ENCODE measurements at places on chromosomes 1 and 21.

- DNase-seq, result no peak
These were observed 367.1 kb downstream of the TTLL7 start for GRCh38 chr1:83631851-83632250.

DNA sequence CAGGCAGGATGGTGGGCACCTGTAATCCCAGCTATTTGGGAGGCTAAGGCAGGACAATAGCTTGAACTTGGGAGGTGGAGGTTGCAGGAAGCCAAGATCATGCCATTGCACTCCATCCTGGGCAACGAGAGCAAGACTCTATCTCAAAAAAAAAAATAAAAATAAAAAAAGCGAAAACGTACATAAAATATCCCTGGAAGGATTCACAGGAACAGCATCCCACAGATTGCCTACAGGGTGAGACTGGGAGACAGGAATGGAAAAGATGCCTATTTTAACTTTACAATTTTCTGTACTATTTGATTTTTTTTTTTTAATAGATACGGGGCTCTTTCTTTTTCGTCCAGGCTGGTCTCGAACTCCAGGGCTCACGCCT is 604 bp upstream of the NBPF3 start:
- DNase-seq, result no peak

GRCh38 chr1:2969845-2970291 is 51.4 kb upstream of the ACTRT2 start:
- no peak for DNase-seq

DNA sequence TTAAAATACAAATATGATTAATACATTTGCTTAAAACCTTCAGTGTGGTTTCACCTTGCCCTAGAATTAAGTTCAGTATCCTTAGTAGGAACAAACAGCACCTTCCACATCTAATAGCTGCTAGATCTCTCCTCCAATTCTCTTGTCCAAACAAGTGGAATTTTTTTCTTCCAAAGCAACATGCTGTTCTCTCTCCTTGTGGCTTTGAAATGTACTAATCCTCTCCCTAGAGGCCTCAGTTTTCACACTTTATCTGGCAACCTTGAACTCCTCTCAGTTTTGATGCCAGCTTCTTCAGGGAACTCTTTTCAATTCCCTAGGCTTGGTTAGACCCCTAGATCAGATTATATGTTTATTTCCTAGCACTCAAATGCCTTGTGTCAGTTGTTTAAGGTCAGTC is 87.0 kb downstream of the GLUL start:
- no peak for DNase-seq

- DNase-seq, result no peak
These were observed at the start of gene RHOC for GRCh38 chr1:112706505-112707220. RHOC (minus strand) TSS chr1:112707127; CDS start chr1:112703799, 3,328 bp downstream.

- DNase-seq, result no peak
These were observed 865.4 kb downstream of the LTN1 start for GRCh38 chr21:28127175-28127785.

GRCh38 chr1:158283965-158284364 is 5.8 kb upstream of the CD1C start:
- no peak for DNase-seq

DNA sequence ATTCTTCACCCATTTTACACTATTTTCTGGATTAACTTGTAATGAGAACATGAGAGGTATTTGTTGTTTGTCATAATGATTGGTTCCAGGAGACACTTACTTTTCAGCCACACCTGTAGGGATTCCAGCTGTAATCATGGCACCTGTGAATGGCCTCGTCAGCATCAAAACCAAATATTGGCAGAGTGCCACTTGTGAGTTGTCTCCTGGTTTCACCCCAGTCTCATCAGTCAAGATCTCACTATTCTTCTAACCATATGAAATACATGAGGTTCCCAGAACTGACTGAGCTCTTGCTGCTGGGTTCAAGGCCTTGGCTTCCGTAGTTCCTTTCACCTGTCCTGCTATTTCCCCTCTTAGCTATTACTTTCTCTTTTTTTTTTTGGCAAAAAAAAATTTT is 246.6 kb upstream of the ADGRL2 start:
- DNase-seq, result no peak

GRCh38 chr1:228999446-229000170 is 264.3 kb downstream of the RHOU start:
- no peak for DNase-seq

DNA sequence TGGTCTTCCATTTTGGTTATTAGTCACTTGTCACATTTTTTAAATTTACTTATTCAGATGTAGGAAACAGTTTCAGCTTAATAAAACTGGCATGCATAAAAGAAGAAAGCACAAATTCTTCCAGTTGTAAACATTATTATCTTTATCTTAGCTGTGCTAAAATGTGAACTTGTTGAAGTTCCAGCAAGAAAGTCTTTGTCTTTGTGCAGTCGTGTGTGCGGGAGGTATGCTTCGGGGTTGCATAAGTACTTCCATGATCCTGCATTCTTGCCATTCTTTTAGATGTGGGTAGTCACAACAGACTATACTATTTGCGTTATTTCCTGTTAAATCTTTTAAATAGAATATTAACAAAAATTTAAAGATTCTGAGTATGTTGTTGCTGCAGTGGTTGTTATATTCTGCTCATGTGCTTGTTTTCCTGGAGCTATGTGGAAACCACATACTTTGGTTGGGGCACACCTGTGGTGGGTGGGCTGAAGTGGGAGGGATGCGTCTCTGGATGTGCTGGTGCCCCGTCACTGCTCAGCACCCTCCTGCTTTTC is 49.9 kb downstream of the CBS start:
- DNase-seq, result no peak

GRCh38 chr1:2583331-2583791 is 3.2 kb upstream of the PRXL2B start:
- no peak for DNase-seq

- DNase-seq, result no peak
These were observed 17.4 kb downstream of the WDR4 start for GRCh38 chr21:42861848-42862400.

DNA sequence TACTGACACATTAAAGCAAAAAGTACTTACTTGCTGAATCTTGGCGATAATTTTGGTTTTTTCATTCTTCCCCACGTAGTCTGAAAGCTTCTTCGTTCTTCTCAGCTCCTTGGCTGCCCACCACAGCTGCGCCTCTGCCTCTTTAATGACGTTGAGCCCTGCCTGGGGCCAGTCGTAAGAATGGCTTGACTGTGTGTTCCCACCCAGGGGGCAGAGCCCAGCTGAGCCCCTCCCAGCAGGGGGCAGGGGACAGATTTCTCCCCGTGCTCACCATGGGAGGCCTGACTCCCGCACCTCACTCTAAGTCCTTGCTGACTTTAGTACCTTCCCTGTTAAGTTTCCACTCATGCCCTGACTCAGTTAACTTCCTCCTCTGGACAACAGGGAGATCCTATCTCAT is 9.0 kb downstream of the CFAP298 start:
- DNase-seq, result no peak

DNA sequence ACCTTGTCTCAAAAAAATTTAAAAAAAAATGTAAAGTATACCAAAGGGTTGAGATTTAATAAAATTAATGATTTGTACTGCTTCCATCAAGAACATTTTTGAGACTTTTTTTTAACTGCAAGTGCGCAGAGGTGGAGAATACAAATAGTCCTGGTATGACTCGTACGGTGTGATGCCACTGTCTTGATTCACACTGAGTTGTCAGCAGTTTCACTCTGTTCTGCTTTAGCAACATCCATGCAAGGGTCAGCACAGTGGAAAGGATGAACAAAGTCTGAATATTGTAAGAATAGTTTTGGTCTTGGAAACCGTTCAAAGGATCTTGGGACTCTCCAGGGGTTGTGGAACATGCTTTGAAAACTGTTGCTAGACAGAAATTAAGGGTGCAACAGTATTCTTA is 40.2 kb downstream of the EXO1 start:
- no peak for DNase-seq

DNA sequence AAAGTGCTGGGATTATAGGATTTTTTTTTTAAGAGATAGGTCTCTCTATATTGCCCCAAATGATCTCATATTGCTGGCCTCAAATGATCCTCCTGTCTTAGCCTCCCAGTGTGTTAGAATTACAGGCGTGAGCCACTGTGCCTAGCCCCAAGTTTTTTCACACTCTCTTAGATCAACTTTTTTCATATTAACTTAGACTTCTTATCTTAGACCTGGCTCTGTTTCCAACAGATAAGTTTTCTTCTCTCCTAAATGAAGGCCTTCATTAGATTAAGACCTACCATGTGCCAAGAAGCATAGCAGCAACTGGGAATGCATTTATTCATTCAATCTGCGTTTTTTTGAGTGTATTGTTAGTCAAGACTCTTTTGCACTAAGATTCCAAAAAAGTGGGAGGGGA is 20.2 kb upstream of the HTR1D start:
- DNase-seq, result no peak

- no peak for DNase-seq
These were observed 59.9 kb upstream of the TTC34 start for GRCh38 chr1:2861143-2861987.

- no peak for DNase-seq
These were observed 13.9 kb upstream of the LY9 start for GRCh38 chr1:160781914-160782689.

DNA sequence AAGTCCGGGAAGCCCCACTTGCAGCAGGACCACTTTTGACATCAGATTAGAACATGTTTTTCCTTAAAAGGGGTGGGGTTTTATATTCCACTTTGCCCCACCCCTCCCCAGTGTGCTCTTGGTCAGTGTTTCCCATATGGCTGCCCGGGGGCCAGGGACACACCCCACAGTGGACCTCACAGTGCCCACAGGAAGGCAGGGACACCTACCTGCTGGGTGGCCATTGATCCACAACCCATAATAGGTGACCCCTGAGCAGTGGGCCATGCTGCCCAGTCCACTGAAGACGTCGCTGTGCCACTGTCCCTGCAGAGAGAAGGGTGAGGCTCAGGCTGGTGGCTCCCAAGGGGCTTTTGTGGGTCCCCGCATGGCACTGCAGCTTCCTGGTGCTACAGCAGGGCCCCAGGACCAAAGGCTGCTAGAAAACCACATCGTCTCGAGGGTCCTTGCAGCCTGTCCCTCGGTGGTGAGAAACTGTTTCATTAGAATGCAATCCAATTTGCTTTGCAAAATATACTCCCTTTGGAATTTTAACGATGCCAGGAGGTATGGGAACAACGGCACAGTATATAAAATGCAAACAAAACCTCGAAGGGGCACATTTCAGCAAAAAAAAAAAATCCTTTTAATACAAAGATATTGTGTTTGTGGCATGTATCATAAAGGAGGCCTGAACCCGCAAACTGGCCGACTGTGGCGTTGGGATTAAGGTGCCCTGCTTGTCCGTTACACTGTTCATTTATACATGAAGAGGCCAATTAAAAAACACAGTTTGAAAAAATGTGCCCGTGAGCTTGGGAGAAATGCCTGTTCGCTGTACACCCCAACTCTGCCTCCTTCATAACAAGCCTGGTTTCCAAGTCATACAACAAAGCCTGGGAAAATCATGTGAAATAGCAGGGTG is 16.9 kb downstream of the MORN1 start:
- no peak for DNase-seq

GRCh38 chr1:154379301-154379700 is 25.8 kb upstream of the IL6R start:
- no peak for DNase-seq

- DNase-seq, result no peak
These were observed 19.2 kb upstream of the PEX10 start for GRCh38 chr1:2431518-2431917.

DNA sequence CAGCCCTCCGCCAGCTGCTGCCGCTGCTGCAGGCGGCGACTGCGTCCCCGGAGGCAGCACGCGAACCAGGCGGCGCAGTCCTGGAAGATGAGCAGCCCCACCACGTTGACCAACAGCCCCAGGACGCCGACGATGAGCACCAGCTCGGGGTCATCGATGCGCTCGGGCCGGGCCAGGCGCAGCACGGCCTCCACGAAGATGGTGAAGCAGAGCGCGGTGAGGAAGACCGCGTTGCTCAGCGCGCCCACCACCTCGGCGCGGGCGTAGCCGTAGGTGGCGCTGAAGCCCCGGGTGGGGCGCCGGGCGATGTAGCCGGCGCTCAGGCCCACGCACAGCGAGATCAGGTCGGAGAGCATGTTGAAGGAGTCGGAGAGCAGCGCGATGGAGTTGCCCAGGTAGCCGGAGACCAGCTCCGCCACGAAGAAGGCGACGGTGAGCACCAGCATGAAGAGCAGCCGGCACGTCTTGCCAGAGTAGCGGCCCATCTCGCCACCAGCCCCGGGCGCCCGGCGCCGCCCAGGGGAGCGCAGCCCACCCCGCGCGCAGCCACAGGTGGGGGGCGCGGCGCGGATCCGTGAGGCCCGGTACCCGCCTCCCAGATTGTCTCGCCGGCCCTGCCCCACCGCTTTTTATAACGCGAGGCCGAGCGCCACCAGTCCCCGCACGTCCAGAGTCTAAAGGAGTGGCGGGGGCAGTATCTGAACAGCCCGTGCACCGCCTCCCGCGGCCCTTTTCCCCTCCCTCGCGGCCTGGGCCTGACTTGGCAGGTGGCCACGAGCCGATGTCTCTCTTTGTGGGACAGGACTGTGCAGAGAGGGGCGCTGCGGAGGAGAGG is at the start of gene SLC30A10:
Gene SLC30A10 (minus strand): TSS at position 602 of the 835 bp plus-strand sequence. CDS start 117 bp downstream, at position 485.
- no peak for DNase-seq

- no peak for DNase-seq
These were observed 106.8 kb upstream of the C1orf174 start for GRCh38 chr1:4006676-4007374.

DNA sequence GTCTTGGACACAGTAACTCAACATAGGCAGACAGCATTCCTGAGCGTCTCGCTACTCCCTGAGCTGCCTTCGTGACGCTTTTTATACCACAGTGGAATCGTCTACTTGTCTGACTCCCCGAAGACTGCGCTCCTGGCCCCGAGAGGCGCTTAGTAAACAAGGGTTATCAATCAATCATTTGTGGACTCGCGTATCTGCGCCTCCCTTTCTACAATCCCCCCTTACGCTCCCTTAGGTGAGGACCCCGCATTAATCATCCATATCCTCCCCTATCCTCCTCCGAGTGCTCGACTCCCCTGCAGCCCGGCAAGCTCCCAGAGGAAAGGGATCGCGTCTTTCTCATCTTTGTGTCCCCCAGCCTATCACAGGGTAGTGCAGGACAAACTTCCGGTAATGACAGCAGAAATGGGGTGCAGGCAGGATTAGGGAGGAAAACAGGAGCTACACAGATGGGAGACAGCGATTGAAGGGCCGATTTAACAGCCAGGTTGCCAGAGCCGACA is 522 bp downstream of the TMEM59 start:
- no peak for DNase-seq

DNA sequence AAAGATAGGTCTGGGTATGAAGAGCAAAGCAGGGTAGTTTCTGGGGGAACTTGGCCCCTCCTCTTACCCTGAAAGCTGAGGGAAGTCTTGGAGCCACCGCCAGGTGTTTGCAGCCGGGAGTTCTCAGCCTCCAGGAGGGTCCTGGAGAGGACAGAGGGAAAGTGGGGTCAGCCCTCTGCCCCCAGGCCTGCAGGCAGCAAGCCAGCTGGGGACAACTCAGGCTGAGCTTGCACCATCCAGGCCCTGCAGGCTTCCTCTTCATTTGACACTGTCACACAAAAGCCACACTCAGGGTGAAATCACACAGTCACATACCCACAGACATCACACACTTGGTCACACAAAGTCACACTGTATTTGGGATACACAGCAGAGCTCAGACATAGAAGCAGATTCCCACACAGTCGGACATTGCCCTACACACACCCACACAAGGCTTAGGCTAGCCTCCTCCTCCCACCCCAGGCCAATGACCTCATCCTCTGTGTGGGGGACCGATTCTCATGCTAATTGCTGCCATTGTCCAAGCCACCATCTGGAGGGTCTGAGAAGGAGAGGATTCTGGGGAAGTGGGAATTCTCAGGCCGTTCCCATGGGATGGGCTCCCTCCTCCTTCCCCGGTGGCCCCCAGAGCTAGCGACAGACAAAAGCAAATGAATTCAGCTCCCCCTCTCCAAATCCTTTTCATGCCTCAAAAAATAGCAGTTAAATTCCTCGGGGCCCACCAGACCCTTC is 3.7 kb downstream of the NES start:
- DNase-seq, result no peak

Data from omental fat pad (tissue), 4 donors.